ENCODE measurements at places on chromosomes 2 and 18. TPM values are rescaled to one million over a fixed set of nuclear protein-coding genes. Genes with fewer than 3 reads are reported as not detected.

COLEC12 gene
- not detected for total RNA-seq

CDH7 gene
- 7.3 TPM for total RNA-seq

FEV gene
- 0.07 TPM for total RNA-seq

GRCh38 chr2:175984846-175985245 is 17.2 kb downstream of the LNPK start:
- DNase-seq, result no peak

GRCh38 chr2:7593360-7593759 is 676.1 kb downstream of the RNF144A start:
- DNase-seq, result no peak

GRCh38 chr2:111669928-111670695 is 213.9 kb downstream of the ANAPC1 start:
- DNase-seq, result no peak

GRCh38 chr2:60565472-60565871 is 12.0 kb upstream of the BCL11A start:
- peak; percentile 65 for DNase-seq

- DNase-seq, result no peak
Measured at GRCh38 chr2:210442457-210442856, 34.1 kb downstream of the LANCL1 start.

SIX2 gene
- total RNA-seq, result 27.9 TPM

DNA sequence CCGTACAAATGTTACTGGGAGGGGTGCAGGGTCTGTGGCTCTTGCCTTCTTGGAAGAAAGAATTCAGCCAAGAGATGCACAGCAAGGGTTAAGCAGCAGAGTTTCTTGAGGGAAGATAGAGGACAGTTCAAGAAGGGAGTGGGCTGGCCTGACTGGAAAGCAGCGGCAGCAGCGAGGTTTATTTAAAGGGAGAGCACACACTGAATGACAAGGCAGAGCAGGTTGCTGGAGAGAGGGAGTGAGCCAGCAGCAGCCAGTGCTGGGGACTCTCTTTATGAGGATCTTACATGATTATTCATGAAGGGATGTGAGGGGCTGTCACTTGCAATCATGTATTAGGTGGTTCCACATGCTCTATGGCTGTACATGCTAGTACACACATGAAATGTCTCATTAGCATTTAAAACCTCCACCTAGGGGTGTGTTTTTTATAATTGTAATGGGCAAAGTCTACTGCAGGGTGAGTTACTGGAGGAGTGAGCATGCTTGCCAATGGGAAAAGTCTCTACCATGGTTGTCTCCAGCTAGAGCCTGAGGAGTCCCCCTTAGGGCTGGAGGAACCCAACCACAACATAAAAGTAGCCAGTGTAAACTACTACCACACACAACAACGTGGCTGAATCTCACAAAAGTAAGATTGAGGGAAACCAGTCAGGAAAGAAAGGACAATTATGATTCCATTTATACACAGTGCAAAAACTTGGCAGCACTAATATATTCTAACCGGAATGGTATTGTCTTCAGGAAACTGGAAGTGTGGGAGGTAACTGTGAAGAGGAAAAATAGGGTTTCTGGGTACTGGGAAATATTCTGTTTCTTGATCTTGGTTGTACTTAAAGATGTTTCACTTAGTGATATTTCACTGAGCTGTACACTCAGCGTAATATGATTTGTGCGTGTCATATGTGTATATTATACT is 87.6 kb upstream of the FAM110C start:
- DNase-seq, result no peak

DNA sequence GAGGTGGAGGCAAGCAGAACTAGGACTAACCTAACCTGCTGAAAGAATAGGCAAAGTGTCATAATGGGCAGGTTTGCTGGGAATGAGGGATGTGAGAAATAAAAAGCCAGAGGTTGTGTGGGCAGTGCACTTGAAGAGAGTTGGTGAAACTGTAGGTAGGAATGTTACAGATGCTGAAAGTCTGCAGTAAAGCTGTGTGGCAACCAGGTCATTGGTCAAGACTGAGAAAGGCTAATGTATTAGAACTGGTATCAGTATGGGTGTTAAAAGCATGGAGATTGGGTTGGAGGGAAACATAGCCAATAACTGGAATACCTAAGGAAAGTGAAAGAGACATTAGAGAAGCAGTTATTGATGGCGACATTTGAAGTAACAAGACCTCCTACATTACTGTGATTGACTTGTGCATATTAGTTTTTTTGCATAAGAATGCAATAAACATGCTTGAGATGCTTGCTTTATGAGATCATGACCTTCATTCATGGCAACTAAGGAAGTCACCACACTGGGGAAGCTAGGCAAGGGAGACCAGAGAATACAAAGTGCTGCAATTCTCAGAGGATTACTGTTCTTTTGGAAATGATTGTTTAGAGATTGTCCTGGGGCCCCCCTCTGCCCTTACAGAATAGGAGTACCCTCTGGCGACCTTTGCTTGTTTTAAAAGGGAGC is 11.8 kb downstream of the GULP1 start:
- peak; percentile 68 for DNase-seq

DNA sequence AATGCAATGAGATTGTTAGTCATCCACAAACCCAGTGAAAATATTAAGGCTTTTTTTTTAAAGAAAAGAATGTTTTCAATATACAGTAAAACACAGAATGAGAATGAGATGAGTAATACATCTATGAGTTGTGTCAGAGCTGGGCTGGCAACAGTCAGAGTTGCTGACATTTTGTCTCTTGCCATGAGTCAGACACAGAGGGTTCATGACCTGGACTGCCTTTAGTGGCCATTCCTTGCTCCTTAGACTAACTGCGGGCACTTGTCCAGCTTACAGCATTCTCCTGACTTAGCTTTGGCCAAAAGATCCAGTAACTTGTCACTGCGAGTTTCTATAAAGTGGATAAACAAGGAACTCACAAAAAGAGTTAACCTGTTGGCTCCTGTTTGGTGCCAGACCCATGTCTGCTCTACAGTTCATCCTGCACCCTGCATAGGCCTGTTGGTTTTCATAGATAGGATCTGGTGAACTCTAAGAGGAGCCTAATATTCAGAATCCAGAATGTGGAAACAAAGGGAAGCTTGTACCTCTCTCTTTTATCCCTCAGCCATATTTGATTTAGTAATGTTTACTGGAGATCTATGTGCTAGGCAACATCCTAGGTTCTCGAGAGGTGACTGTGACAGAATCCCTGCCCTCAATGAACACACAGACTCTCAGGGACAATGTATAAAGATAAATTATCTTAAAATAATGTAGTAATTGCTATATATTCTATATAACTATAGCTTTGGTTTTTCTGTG is 391.5 kb upstream of the VWC2L start:
- peak; percentile 95 for DNase-seq

- DNase-seq, result no peak
Measured at GRCh38 chr2:20291846-20292408, 58.7 kb downstream of the PUM2 start.

DNA sequence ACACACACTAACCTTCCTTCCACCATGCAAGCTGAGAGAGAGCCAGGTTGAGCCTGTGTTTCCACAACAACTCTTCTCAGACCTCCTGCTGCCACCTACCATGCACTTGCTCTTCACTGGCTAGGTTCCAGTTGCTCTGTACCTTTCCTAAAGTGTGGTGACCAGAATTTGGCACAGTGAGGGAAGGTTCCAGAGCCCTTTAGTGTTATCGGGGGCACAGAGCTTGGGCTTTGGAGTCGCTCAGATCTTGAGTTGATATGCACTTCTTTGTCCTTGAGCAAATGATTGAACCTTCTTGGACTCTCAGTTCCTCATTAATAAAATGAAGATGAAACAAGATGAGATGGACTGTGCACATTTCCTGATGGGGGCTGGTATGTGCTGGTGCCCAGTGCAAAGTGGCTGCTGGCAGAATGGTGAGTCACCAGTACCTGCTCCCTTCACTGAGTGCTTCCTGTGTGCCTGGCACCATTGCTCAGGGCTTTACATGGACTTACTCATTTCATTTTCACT is 47.1 kb downstream of the NEDD4L start:
- peak; percentile 89 for DNase-seq

CFC1 gene
- total RNA-seq, result not detected

GRCh38 chr2:189337656-189338055 is 103.6 kb upstream of the WDR75 start:
- peak; percentile 29 for DNase-seq

DNA sequence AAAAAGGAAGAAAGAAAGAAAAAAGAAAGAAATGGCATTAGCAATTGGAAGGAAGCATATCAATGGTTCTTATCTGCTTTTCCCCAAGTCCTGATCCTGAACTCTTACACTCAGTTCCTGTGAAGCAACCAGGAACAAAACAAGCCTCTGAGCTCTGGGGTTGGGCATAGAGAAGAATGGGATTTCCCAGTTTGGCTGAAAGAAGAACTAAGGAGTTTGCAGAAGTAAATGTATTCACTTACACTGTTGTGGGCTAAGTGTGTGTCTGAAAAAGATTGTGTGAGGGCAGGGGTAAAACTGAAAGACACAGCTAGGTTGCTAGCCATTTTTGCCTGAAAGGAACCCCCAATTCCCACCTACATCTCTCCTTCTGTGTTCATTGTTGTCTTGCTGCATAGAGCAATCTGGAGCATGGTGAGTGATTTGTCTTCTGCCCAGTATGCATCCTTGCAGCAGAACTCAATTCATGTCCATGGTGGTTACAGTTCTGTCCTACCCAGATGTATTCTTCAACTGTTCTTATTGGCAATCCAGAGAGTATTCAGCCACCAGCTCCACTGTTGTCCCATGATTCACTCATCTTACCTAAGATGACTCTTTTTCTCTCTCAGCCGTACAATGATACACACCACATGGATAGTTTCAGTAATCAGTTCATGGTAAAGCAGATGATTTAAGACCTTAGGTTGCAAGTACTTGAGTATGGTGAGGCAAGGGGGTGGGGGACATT is 348.7 kb downstream of the ARHGAP15 start:
- DNase-seq, result no peak

DNA sequence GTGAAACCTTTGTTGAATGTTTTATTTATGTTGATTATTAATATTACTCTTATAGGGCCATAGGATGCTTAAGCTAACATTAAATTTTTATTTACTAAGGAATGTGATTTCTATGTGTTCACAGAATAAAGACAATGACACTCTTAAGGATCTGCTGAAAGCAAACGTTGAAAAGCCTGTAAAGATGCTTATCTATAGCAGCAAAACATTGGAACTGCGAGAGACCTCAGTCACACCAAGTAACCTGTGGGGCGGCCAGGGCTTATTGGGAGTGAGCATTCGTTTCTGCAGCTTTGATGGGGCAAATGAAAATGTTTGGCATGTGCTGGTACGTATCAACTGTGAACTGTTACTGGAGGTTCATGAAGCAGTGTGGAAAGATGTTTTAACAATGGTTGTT is 20.4 kb downstream of the GORASP2 start:
- DNase-seq, result no peak

- no peak for DNase-seq
Measured at GRCh38 chr2:55097082-55097460, 46.8 kb upstream of the RTN4 start.

GRCh38 chr2:182664212-182664611 is 51.8 kb upstream of the DNAJC10 start:
- no peak for DNase-seq

DNA sequence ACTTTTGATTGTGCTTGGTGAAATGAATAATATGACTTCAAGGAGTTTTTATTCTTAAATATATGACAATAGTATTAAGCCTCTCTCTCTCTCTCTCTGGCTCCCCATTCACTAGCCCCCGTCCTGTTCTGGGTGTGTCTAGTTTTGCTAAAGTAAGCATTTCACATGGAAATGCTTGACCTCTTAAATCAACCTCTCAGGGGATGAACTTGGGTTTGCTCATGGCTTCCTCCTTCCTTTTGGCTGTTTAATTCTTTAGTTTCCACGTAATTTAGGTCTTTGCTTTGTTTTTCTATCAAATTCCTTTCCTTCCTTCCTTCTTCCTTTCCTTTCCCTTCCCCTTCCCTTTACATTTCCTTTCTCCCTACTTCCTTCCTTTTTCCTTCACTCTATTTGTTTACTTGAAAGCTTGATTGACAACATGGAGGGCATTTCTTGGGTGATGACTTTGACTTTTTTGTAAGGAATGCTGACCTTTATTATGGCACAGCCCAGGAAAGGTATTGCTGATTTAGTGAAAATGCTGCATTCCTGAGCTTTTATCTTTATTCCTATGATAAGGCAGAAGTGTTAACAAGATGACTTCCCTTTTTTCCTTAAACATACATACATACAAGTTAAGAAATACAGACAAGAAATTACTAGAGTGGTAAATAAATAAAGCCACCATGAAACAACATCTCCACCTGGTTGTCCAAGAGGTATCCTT is 3.6 kb downstream of the DPP4 start:
- no peak for DNase-seq

GRCh38 chr2:106944215-106944614 is 58.2 kb upstream of the ST6GAL2 start:
- DNase-seq, result peak; percentile 45

GRCh38 chr2:162840598-162841246 is 2.2 kb upstream of the KCNH7 start:
- peak; percentile 74 for DNase-seq

DNA sequence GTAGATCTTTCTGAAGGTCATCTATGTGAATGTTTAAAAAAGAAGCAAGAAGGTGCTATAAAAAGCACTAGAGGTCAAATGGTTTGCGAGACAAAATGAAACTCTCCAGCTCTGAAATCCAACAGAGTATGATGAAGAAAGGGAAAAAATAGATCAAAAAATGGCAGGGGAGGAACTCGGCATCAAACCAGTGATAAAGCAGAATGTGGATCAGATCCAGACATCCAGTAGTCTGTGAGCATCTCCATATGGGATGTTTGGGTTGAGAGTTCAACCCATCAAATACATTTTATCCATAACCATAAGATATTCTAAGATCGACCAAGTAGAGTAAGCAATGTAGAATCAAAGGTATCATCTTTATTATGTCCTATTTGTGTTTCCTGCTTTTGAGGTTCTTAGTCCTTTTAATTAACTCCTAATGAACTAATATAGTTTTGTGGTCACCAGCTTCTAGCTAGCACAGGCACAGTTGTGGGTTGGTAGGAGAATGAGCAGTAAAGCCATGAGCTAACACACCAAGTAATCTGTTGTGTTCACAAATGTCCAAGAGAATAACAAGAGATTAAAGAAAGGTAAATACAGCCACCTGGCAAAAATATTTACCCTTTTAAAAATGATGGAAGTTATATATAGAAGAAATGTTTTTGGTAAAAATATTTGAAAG is 160.9 kb downstream of the NEDD4L start:
- DNase-seq, result no peak

GRCh38 chr18:64254399-64255093 is 105.7 kb upstream of the LINC00305 start:
- no peak for DNase-seq

- no peak for DNase-seq
Measured at GRCh38 chr18:58562146-58562998, 66.5 kb downstream of the ALPK2 start.

DNA sequence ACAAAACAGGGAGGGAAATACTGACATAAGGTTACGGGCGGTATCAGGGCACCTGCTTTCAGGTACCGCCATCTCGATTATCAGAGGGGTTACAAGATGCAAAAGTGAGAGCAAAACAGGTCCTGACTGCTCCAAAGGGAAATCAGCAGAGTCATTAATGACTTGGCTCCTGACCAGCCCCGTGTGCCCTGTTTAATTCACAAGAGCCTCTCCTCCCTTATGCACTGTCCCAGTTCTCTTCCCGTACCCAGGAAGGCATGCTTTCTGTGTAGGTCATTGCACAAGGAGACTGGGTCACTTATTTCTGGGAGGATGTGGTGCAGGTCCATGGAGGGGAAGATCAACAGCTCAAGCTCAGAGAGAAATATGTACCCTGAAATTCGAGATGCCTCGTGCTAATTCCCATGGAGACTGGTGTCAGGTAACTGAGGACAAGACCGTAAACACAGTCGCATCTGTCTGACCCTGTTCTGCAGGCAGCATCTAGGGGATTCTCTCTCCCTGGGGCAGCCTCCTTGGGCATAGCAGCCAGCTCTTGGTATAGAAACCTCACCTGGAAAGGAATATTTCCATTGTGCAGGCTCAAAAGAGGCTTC is 79.9 kb downstream of the HNRNPLL start:
- no peak for DNase-seq
